ENCODE measurements at places on chromosomes 6 and 20.

GRCh38 chr6:114888241-114888640 is 545.4 kb upstream of the HS3ST5 start:
- DNase-seq: no peak

DNA sequence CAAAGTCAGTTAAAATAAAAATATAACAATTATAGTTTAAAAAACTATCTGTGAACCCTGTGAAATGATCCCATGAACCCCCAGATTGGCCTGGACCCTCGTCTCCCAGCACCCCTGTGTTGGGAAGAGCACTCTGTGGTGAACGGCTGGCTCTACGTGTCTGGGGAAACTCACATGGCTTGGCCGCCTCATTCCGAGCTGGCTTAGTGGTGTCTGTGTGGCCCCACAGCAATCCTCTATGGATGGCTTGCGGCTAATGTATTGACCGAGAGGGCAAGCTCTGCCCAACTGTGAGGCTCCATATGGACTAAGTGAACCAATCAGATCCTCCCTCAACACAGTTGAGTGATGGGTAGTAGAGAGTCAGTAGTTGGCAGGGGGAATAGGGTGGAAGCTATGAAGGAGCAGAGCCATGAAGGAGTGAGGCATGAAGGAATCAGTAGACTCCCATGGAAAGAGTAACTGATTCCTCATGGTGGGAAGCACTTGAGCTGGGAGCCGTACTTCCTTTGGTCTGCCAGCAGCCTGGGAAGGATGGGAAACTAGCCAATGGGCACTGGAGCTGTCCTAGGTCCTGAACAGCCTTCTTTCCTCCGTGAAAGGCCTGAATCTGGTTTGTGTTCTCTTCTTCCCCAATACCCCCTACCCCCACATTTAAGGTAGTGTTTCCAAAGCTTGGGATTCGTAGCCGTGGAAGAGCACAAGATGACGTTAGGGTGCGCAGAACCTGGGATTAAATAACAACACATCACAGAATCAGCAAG is 21.6 kb upstream of the ZNF831 start:
- no peak for DNase-seq

GRCh38 chr6:31609519-31610406 is 5.3 kb upstream of the AIF1 start:
- no peak for DNase-seq

- DNase-seq: no peak
These were observed 74.5 kb downstream of the TRDN start for GRCh38 chr6:123562264-123562663.

GRCh38 chr20:654417-654750 is 1.4 kb upstream of the SRXN1 start:
- DNase-seq: no peak

GRCh38 chr6:151911401-151911800 is 103.9 kb downstream of the ESR1 start:
- DNase-seq: no peak

GRCh38 chr20:51359401-51359800 is 183.1 kb downstream of the NFATC2 start:
- no peak for DNase-seq

- DNase-seq: no peak
These were observed 95.0 kb downstream of the THBS2 start for GRCh38 chr6:169158691-169159090.

- DNase-seq: no peak
These were observed 75.4 kb downstream of the ADGRB3 start for GRCh38 chr6:68710496-68710895.

- DNase-seq: no peak
These were observed 431.9 kb downstream of the PKHD1 start for GRCh38 chr6:51655517-51655916.

DNA sequence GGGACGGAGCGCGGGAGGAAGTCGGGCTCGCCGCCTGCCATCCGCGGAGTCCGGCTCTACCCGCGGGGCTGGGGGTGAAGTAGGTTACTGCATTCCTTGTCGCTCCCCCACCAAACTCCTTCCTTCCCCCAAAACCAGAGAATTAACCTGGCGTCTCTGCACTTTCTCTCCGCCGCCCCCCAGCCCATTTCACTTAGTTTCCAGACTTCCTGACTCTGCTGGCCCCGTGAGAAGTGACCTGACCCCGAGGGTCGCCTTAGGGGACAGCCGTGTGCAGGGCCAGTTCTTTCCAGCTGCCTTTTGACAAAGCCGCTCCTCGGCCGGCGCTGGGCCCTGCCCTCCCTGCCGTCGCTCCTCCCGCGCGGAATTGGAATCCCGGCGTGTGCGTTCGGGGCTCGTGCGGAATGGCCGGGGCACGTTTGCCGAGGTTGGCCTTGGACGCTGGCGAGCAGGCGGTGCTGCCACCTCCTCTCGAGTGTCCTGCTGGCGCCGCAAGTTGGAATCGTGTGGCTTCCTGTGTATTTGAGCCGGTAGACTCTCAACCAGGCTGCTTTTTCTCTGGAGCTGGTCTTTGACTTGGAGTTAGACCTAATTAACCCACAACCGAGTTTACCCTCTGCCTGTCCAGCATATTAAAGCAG is 650 bp downstream of the DCBLD1 start:
- DNase-seq: peak; percentile 67

DNA sequence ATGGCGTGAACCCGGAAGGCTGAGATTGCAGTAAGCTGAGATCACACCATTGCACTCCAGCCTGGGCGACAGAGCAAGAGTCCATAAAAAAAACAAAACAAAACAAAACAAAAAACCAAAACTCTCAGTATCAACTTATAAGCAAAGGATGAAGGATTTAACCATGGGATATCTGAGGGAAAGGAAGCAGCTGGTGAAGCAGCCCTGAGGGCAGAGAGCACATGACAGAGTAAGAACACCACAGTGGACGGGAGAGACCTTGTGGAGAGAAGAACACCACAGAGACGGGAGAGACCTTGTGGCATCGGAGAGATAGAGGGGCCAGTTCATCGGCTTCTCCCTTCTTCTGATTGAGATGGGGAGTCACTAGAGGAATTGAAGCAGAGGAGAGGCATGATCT is 697.2 kb downstream of the HDGFL1 start:
- DNase-seq: no peak

- no peak for DNase-seq
These were observed 117.9 kb upstream of the AKAP12 start for GRCh38 chr6:151121900-151122299.

DNA sequence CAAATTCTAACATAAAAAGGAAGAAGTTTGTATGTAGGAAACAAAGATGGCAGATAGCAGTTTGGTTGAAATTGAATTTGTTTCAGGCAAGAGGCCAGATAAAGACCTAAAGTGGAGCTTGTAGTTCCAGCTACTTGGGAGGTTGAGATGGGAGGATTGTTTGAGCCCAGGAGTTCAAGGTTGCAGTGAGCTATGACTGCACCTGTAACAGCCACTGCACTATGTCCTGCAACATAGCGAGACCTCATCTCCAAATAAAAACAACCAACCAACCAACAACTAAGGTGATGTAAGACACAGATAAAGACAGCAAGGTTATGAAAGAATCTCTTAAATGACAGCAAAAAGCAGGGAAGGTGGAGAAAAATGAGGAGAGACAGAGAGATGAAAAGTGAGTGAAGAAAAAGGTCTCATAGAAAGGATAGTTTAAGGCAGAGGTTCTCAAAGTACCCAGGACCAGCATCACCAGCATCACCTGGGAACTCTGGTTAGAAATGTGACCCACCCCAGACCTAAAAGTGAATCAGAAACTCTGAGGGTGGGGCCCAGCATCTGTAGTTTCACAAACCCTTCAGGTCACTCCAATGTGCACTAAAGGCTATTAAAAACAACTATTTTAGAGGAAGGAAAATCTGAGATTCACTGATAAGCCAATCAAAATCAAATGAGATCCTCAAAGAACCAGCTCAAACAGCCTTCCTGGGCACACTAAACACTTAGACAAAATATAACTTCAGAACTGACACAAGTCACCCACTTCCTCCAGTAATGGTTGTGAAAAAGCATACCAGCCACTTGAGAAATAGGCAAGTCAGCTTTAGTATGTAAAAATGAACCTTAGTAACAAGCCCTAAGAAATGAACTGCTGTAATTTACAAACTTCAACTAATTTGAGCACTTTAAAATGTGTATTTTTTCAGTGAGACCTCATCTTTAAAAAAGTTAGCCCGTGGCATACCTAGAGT is 57.6 kb downstream of the FAM184A start:
- no peak for DNase-seq

- DNase-seq: no peak
These were observed 480 bp upstream of the NT5E start for GRCh38 chr6:85449388-85449817.

- DNase-seq: no peak
These were observed 9.4 kb upstream of the COL9A1 start for GRCh38 chr6:70312165-70312745.

GRCh38 chr6:158278004-158278403 is 34.3 kb upstream of the TULP4 start:
- DNase-seq: no peak

GRCh38 chr6:158068893-158069799 is 87.5 kb downstream of the SYNJ2 start:
- no peak for DNase-seq

GRCh38 chr6:80725156-80725930 is 618.9 kb downstream of the BCKDHB start:
- no peak for DNase-seq

GRCh38 chr6:72382602-72383529 is 239.0 kb upstream of the KCNQ5 start:
- no peak for DNase-seq

GRCh38 chr6:108610270-108610839 is 49.6 kb downstream of the FOXO3 start:
- DNase-seq: no peak

GRCh38 chr6:38348371-38348770 is 291.4 kb downstream of the BTBD9 start:
- no peak for DNase-seq

DNA sequence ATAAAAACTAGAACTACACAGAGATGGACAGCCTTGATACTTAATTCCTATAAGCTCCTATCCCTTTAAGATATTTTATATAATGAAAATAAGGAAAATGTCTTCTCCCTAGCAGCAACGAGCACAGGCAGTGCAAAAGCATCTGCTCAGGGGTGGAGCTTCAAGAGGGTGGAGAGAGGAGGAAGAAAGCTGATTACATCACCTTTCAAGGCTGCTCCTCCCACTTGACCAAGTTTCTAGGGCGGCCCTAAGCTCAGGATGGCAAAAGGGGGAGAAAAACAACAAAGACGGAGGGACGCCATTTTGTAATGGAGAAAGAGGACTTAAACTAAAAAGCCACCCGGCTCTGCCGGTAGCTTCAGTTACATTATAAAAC is 2.2 kb downstream of the PPP1R10 start:
- DNase-seq: peak; percentile 69
